ENCODE measurements at places on chromosomes 7 and 10. TPM values are rescaled to one million over a fixed set of nuclear protein-coding genes. Genes with fewer than 3 reads are reported as not detected.

- no peak for DNase-seq
Measured at GRCh38 chr7:50197549-50197948, 104.5 kb upstream of the ZPBP start.

DNA sequence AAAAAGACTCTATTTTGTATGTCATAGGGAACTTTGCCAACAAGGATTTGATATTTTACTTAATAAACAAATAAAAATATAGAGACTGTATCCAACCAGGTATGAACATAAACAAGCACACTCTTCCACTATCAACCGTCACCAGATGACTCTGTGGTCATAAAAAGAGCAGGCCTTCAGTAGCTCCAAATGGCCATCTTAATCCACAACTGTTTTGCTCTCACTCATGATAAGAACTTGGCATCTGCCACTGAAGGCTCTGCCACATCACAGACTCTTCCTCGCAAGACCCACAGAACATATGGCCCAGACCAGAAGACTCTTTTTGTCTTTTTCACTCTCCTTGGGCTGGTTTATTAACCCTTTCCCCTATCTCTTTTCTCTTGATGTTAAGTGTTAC, 98.7 kb upstream of the POM121L12 start:
- DNase-seq = no peak

GRCh38 chr7:94059746-94060145, 55.6 kb upstream of the BET1 start:
- no peak for DNase-seq

GRCh38 chr10:80272793-80273522, 16.5 kb downstream of the MAT1A start:
- DNase-seq = no peak

GRCh38 chr10:44811072-44811471, 100.1 kb upstream of the TMEM72 start:
- DNase-seq = no peak

DNA sequence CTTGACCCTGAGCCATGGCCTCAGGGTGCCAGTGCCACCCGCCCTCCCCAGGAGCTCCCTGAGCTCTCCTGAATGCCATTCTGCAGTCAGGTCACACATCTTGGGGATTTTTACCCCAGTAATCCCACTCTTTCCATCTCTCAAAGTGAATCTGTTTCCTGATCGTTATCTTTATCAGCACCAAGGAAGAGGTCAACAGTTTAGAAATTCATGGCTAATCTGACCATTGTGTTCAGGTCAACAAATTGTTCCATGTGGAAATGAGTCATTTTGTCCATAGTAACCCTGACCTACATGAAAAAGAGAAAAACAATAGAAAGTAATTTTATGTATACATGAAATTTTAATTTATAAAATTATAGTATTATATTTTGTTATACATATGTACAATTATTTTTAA, 28.8 kb upstream of the ZNF488 start:
- no peak for DNase-seq

DNA sequence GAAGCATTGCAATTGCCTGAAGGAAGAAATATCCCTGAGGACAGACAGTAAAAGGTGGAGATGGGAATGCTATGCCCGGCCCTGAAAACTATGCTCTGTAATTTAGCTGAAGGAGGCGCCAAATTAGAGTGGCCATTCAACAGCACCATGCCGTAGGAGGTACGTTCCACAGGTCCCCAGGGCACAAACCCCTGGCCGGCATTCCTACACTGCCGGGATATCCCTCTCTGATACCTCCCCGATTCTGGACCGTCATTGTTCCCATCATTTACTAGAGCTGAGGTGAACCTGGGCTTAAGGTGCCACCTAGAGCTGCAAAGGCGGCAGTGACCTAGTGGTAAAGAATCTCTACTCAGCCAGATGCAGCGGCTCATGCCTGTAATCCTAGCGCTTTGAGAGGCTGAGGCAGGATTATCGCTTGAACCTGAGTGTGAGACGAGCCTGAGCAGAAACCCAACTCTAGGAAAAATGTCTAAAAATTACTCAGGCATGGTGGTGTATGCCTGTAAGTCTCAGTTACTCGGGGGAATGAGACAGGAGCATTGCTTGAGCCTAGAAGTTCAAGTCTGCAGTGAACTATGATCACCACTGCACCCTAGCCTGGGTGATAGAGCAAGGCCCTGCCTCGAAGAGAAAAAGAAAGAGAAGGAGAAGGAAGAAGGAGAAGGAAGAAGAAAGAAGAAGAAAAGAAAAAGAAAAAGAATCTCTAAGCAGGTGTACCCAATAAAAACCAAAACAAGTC, 53.0 kb upstream of the TNKS2 start:
- DNase-seq = peak; percentile 37

Gene STOX1
- total RNA-seq = 9.8 TPM

Gene SPDYE11
- total RNA-seq = not detected

Measured in breast epithelium (tissue), 4 donors.